GM12891 (cell line): ENCODE measurements at places on chromosomes 16 and 17.
A peak's percentile ranks its signal among the peaks of the same experiment; 100 is the strongest.

- DNase-seq = no peak
Observed at GRCh38 chr17:67004181-67004580, 39.7 kb downstream of the CACNG4 start.

DNA sequence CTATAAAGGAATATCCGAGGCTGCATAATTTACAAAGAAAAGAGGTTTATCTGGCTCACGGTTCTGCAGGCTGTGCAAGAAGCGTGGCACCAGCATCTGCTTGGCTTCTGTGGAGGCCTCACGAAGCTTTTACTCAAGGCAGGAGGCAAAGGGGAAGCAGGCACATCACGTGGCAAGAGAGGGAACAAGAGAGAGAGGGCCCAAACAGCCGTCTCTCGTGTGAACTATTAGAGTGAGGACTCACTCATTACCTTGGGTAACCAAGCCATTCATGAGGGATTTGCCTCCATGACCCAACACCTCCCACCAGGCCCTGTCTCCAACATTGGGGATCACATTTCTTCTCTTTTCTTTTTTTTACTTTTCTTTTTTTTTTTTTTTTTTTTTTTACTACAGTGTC, 7.5 kb upstream of the ALKBH5 start:
- no peak for DNase-seq

DNA sequence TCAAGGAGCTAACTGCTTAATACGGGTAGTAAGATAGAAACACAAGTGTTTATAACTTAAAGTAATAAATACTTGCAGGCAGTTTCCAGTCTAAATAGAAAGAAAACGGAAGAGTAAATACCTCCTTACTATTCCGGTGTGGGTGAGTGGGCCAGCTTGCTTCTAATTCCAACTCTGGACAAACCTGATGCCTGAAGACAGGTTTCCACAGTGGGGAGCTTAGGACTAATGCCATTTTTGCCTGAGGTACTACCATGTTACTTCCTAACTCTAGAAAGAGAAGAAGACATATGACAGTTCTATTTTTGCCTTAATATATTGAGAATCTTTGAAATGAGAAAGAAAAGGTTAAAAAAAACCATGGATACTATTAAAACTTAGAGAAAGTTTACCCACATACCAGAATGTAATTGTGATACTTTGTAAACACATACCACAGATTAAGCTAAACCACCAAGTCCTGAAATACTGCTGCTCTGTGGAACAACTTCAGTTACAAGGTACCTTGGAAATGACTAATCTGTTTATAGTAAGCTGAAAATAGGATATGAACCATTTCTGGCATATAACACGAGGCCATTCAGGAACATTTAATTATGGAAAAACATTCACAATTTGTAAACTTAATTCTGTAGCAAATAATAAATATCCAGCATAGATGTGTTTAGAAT, 70.2 kb downstream of the ZZEF1 start:
- DNase-seq = no peak

GRCh38 chr16:87178177-87178863, 138.9 kb downstream of the C16orf95 start:
- no peak for DNase-seq

DNA sequence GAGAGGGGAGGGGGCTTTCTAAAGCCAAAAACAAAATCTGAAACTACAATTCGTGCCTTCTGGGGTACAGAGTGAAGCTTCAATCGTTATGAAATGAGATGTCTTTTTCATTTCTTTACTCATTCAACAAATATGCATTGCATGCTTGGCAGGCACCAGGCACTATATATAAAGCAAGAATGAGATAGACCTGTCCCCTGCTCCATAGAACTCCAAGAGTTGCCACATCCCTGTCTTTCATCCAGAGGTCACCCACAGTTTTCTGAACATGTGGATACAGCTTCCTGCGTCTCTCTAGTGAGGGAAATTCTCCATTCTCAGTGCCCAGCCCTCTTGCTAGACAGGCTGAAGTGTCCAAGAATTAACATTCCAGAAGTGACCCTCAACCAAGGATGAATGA, 343.2 kb upstream of the MAF start:
- DNase-seq = no peak

DNA sequence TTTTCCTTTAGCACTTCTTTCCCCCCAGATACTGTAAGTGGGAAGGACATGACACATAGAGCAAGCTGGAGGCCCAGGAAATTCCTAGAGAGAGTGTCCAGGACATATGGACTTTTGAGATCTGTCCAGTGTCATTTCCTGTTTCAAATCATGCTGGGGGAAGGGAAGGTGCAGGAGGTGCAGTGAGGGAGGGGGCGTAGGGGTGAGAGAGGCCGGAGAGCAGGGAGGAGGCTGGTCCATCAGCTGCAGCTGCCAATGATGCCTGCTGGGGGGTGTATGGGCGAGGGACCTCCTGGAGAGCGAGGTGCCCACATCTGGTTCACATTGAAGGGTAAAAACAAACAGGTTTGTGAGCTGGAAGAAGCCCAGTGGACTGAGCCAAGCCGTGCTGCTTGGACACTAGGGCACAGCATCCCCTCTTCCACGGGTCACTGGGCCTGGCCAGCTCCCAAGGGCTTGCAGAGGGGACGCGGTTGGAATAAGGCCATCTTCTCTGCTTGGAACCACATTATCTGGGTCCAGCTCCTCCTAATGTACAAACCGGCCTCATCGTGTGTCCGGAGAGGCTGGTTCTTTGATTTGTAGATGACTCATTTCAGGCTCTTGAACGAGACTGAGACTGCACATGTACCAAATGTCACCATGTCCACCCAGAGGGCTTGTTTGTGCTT, 70.4 kb upstream of the SMURF2 start:
- DNase-seq = no peak

DNA sequence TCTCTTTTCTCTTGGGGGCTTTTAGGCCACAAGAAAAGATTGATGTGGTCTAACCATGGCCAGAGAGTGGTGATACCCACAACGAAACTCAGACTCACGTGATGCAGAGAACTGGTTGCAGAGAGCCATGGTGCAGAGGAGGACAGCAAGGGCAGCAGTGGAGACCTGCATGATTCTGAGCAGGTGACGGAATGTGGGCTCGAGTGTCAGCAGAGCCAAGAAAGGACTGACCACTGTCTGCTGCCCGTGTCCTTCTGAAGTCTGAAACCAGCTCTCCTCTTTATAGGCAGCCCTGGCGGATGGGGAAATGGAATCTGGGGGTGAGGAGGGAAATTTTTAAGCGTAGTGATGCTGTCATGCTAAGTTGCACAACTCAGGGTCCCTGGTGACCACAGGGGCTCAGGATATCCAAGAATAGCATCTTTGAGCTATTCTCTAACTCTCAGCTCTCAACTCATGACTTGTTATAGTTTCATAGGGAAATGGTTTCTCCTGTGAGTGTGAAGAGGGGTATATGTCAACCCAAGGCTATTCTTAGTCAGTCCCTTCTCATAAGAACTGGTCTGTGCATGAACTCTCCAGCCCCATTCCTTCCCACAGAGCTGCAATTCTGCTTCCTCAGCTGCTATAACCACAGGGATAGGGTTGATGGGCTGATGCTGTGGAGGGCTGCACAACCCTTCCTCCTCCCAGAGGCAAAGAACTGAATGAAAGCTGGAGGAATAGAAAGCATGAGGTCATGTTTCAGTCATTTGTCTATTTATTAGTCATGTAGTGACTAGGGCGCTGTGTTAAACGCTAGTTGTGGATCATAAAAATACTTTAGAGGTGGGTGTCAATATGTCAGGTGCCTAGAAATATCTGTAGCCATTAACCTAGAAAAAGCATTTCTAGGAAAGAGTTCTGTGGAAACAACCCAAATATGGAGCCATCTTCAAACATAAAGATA, at the start of gene CCL3:
Gene CCL3 (minus strand): TSS at position 256 of the 949 bp plus-strand sequence. CDS start 85 bp downstream, at position 171.
- peak; percentile 21 for DNase-seq

- no peak for DNase-seq
Observed at GRCh38 chr16:74951681-74952080, 33.2 kb downstream of the WDR59 start.

DNA sequence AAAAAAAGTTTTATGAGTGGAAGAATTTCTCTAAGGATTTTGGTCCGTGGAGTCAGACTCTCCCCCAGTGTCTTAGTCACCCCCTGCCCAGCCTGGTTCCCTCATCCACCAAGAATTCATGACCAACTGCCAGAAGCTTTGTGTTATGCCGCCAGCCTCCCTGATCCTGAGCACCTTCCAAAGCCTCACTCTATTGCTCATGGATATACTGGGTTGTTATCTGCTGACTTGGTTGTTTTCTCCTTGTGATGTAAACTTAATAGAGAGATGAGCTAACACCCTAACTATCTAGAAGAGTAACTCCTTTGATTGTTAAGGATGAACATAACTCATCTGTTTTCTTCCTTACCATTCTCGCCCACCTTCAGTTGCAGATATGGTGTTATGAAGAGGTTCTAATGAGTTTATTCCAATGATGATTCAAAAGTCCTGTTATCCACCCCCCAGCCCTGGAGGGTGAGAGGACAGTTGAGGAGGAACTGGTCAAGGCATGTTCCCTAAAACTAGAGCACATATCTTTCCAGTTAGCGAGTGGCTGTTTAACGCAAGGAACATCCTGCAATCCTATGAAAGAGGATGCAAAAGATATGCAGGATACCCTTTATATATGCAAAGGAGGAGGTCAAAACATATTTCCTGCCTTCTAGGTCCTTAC, 1.5 kb upstream of the PSMD3 start:
- no peak for DNase-seq

DNA sequence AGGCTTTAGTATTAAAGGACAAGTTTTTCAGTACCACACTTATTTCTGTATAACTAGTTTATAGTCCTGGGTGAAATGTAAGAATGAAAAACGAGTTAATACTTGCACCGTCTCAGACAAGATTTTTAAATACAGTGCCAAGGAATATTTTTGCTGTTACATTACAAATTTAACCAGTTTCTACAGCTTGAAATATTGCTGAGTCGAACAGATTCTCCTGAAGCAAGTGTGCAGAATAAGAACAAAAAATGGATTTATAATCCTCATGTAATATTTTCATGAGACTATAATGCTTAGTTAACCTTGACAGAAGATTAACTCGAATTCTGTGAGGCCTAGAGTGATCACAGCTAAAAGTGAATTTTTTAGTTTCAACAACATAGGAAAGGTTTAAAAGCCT, 3.1 kb downstream of the NETO2 start:
- no peak for DNase-seq

GRCh38 chr17:73735245-73735644, 91.0 kb upstream of the SDK2 start:
- no peak for DNase-seq

GRCh38 chr17:82587234-82588086, 60.8 kb downstream of the WDR45B start:
- no peak for DNase-seq

DNA sequence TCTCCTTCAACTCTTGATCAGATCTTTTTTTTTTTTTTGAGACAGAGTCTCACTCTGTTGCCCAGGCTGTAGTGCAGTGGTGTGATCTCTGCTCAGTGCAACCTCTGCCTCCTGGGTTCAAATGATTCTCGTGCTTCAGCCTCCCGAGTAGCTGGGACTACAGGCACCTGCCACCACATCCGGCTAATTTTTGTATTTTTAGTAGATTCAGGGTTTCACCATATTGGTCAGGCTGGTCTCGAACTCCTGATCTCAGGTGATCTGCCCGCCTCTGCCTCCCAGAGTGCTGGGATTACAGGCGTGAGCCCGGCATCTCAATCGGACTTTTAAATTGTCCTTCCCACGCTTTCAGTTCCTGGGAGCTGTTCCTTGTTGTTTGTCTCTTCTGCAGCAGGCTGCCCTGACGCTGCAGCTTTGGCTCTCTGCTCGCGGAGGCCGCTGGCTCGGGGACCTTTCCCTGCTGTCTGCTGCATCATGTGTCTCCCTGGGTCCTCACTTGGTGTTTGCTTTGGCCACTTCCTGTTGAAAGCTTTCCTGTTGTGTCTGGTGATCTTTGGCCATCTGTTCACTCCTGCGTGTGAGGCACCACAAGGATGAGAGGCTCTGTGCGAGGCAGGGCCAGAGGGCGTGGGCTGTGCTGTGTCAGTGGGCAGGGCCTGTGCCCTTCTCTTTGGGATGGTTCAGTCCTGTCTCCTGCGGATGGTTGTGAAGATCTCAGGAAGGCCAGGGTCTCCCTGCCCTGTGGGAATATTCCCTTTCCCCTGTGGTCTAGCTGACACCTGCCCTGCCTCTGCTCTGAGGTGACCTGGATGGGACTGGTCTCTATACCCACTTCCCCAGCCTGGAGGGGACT, 18.4 kb upstream of the CAPN15 start:
- no peak for DNase-seq

DNA sequence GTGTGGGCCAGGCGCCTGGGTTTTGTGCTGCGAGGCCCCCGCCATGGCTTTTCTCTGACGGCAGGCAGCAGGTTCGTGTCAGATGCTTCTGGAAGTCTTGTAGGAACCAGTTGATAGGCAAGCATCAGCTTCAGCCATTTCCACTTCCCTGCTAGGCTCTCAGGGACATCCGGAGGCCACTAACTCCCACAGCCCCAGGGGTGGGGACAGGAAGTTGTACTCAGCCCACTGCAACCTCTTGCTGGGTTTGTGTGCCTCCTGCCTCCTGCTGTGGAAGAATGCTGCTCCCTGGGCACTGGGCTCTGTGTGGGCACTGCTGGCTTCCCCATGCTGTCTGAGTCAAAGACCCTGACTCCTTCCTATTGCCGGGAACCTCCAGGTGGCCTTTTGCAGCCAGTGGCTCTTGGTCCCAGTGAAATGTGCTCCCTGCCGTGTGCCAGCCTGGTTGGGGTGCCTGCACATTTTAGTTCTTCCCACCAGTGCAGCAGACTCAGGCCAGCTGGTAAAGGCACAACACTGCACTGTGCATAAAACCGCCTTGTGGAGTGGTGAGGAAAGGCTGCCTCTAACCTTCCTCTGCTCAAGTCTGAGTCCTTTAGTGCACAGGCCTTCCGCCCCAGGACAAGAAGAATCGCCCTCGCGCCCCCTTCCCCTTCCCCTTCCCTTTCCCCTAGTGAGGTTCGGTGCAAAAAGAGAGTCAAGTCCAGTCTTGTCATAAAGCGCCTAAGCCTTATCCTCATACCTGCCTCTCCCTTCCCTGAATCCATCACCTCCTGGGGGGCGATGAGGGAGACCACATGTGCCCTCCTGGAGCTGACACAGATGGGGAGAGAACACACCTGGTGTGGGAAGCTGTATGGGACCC, 16.6 kb downstream of the LDHD start:
- no peak for DNase-seq

DNA sequence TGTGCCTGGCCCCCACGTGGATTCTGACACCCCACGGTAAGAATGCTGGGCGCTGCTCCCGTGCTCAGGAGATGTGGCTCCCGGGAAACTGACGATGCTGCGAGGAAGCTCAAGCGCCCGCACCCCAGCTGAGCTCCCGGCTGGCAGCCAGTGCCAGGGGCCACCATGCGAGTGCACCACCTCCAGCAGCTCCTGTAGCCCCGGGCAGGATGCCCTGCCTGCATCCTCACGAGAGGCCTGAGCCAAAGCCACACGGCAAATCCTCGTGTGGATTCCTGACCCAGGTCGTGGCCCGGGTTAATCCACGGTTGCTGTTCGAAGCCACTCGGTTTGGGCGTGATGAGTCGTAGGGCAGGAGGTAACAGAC, 11.6 kb upstream of the DPEP1 start:
- DNase-seq = no peak

GRCh38 chr16:17591655-17592405, 121.1 kb upstream of the XYLT1 start:
- no peak for DNase-seq

GRCh38 chr16:8622315-8622656, 788 bp downstream of the METTL22 start:
- DNase-seq = peak; percentile 27
